ENCODE measurements at places on chromosomes 6 and 20. TPM values are rescaled to one million over a fixed set of nuclear protein-coding genes. Genes with fewer than 3 reads are reported as not detected.

CFAP61 gene
- not detected for polyA plus RNA-seq

DNA sequence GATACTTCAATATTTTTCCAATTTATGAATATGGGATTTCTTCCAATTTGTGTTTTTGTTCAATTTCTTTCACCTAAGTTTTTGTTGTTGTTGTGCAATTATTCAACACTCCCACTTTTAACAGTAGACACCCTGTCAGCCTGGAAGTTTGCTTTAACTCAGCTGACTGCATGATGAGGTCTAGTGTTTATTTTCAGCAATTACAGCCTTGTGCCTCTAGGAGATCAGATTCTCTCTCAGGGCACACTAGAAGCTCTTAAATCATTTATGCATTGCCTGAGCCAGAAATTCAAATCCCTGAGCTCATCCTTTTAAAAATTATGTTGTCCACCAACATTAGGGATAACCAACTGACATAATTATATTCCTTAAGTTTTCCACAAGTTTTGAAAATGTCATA lies 85.7 kb downstream of the MRAP2 start:
- no peak overlapping the region for H3K27ac ChIP-seq
- H3K4me1 ChIP-seq, result no peaks in the 10 kb centered on the region
- no peaks in the 10 kb centered on the region for H3K27me3 ChIP-seq

ZSCAN23 gene
- polyA plus RNA-seq, result not detected

DNA sequence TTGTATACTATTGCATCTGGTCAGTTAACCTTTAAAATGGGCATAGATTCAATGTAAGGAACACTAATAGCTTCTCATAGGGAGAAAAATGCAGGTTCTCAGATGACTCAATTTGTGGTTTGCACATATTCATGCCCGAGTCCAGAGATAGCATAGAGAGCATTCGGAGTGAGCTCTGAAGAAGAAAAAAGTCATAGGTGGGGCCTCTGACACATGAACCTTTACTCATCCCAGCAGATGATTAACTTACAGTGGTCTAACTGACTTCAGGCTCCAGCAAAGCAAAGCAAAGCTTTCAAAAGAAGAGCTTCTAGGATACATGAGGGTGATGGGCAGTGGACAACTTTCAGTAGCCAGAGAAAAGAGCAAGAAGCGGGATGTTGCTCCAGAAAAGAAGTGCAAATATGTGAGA lies 55.3 kb upstream of the BTN3A2 start:
- DNase-seq, result no peak
- H3K27me3 ChIP-seq, result peaks cover 6% of the 10 kb centered on the region
- H3K36me3 ChIP-seq, result no peaks in the 10 kb centered on the region
